Esophagus muscularis mucosa (tissue), 4 donors: ENCODE measurements at places on chromosomes 2 and 18. TPM values are rescaled to one million over a fixed set of nuclear protein-coding genes. Genes with fewer than 3 reads are reported as not detected.

DNA sequence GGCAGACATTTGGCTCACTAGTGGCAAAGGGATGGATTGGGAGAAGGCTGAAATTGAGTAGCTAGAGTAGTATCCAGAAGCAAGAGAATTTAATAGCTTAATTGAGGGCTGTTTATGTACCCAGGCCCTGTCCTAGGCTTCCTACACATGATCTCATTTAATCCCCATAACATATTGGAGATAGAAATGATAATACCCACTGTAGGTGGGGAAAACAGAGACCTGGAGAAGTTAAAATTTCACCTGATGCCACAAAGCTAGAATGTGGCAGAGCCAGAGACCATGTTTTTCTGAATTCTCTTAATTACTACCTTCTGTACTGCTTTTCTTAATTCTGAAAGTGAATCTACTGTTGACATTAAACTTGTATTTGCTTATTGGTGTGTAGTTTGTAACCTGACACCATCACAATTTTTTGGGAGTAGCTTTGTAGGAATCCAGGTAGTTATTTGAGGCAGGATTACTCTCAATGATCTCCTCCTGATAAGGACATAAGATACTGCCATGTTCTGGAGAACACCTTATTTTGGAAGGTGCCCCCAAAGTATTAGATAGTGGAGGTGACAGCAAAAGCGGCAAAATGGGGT is 42.2 kb downstream of the RAB10 start:
- DNase-seq = no peak

DNA sequence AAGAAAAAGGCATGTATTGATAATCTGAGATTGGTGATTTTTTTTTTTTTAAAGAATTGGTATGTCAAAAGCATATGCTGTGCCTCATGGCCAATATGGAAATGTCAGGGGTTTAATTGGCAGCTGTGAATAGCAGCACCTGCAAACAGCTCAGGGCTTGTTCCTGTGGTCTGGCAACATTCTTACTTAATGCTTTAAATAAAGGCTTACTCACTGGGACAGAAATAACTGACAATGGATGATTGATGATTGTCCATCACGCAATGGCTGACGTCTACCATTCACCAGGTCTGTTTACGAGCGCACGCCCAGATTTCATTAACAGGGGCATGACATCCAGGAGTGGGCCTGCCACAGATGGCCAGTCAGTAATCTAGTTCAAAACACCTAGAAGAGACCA is 66.7 kb downstream of the ETAA1 start:
- no peak for DNase-seq

GRCh38 chr2:204202253-204202652 is 265.7 kb downstream of the ICOS start:
- no peak for DNase-seq

Gene PLA2R1
- 6.4 TPM for total RNA-seq

GRCh38 chr2:35978218-35978617 is 377.4 kb upstream of the CRIM1 start:
- DNase-seq = no peak

- no peak for DNase-seq
These were observed 21.5 kb downstream of the WDR43 start for GRCh38 chr2:28915939-28916338.

DNA sequence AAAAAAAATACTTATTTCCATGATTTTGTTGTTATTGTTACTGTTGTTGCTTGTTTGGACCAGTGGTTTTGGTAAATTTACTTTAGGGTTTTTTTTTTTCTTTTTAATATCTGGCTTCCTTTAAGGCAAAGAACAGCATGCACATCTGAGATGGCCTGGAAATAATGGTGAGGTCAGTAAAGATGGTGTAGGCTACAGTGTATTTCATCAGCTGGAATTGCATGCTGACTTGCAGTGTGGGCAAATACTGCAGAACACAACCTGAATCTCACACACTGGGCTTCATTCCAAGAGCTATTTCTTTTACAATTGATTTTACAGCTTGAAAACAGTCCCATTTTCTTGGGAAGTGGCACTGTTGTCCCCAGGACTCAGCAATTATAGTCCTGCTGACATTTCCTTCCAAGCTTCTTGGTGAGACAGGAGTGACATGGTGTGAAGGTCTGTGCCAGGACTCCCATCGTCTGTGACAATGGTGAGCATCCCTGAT is 376.1 kb upstream of the SOX11 start:
- no peak for DNase-seq

DNA sequence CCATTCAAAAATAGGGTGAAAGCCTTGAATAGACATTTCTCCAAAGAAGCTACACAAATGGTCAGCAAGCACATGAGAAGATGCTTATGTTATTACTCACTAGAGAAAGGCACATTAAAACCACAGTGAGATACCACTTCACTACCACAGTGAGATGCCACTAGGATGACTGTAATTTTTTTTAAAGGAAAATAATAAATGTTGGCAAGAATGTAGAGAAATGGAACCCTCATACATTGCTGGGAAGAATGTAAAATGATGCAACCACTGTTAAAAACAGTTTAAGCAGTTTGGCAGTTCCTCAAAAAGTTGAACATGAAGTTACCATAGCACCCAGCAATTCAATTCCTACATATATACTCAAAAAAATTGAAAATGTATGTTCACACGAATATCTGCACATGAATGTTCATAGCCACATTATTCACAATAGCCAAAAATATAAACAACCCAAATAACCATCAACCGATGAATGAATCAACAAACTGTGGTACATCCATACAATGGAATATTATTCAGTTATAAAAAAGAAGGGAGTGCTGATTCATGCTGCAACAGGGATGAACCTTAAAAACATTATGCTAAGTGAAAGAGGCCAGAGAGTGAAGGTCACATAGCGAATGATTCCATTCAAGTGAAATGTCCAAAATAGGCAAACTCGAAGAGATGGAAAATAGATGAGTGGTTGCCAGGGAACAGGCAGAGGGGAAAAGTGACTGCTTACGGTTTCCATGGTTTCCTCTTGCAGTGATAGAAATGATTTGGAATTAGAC is 156.2 kb upstream of the NDUFV2 start:
- DNase-seq = no peak

Gene GALNT13
- total RNA-seq = 0.34 TPM

DNA sequence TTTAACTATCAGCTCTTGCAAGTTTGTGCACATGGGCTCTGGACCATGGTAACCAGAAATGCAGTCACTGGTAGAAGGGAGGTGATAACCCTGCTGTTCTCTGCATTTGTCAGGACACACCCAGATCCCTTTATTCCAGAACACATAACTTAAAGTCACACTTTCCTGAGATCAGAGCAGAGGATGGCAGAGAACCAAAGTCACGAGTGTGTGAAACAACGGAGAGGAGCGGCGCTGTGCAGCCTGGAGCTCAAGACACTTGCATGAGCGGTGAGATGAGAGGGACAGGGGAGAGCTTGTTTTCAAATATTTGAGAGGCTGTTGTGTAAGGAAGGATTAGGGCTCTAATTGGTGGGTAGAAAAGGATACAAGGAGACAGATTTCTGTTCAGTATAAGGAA is 43.3 kb upstream of the AAK1 start:
- DNase-seq = no peak

Gene IL36A
- total RNA-seq = not detected

DNA sequence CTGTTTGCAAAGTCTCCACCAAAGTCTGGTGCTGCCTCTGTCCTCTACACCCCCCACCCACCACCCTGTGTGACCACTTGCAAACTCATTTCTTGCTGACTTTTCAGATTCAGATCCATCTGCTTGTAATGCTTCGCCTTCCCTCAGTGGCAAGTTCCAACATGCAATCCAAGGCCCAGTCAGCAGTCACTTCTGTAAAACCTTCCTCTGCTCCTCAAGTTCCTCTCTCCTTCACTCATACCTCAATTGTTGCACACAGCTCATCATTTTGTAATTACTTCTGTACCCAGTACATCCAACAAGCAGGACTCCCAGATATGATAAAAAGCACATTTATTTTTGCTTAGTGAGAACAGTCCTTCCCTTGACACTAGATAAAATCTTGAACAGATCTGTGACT is 6.5 kb upstream of the LOXHD1 start:
- no peak for DNase-seq

DNA sequence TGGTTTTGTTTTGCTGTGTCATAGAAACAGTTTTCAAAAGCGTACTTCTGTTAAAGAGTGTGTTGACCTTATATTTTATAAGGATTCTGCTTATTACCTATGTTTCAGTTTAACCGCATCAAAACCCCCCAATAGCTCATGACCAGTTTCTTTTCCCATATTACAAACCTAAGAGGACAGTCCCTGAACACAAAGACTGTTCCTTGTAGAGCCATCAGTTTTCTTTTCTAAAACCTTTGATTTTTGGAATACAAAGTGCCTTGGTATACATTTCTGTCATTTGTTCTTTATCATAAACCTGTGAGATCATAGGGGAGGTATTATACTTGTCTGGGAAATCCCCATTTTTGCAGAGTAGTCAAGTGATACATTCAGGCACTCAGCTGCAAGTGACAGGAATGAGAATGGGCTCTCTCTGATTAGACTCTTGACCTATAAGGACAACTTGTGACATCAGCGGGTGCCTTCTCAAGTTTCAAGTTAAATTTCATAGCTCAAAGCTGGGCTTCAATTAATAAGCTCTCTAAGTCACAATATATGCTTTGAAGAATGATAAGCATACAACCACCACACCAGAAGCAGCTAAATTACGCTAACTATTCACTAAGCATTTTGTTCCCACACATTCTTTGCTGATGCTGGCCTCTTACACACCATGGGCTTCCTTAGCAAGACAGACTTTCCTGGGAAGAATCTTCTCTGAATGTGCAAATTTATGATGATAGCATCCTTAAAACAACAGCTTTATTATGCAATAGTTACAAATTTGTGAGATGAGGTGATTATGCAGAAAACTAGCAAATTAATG is 97.5 kb upstream of the CD302 start:
- no peak for DNase-seq

GRCh38 chr2:190420801-190421200 is 12.6 kb downstream of the MFSD6 start:
- DNase-seq = no peak

Gene SULT1C4
- 5.2 TPM for total RNA-seq

Gene KIAA2012
- not detected for total RNA-seq
